Activated CD4-positive, alpha-beta T cell treated with anti-CD3 and anti-CD28 coated beads for 36 hours (primary cell): ENCODE measurements at places on chromosomes 6 and 20. TPM values are rescaled to one million over a fixed set of nuclear protein-coding genes. Genes with fewer than 3 reads are reported as not detected.

Gene CD24
- total RNA-seq = 0.21 TPM

Gene MUC22
- total RNA-seq = not detected

Gene VSX1
- total RNA-seq = not detected

Gene RSPO3
- total RNA-seq = not detected

Gene IL20RA
- not detected for total RNA-seq

Gene PROKR2
- total RNA-seq = not detected

Gene IL17F
- 155 TPM for total RNA-seq

Gene HCK
- total RNA-seq = not detected

Gene SLC22A2
- total RNA-seq = not detected

Gene PRPH2
- not detected for total RNA-seq

Gene CST7
- total RNA-seq = 14.0 TPM

Gene ANKRD66
- total RNA-seq = not detected

Gene WFDC2
- total RNA-seq = 0.66 TPM

Gene ZBTB12
- 1.9 TPM for total RNA-seq

Gene TP53TG5
- 0.80 TPM for total RNA-seq

Gene GSTA3
- total RNA-seq = not detected

Gene BANF2
- not detected for total RNA-seq

Gene ULBP3
- total RNA-seq = 0.77 TPM

Gene HSD17B8
- 33.2 TPM for total RNA-seq

Gene ARHGAP18
- 6.8 TPM for total RNA-seq

Gene AGER
- 24.4 TPM for total RNA-seq

Gene PLTP
- 5.6 TPM for total RNA-seq

Gene WFDC12
- total RNA-seq = not detected

Gene PROCR
- 1.2 TPM for total RNA-seq

Gene KATNA1
- total RNA-seq = 21.6 TPM

Gene C20orf141
- not detected for total RNA-seq

Gene CCN2
- not detected for total RNA-seq

Gene RNF182
- total RNA-seq = not detected

Gene GUCA1A
- total RNA-seq = not detected

Gene EPHA7
- total RNA-seq = not detected

Gene RAET1L
- total RNA-seq = not detected

Gene ENPP1
- 0.42 TPM for total RNA-seq

Gene SERINC1
- total RNA-seq = 35.2 TPM

Gene CALHM5
- not detected for total RNA-seq

Gene GHRH
- total RNA-seq = not detected

Gene HLA-DRB1
- total RNA-seq = 16.6 TPM

Gene PSMA7
- total RNA-seq = 296 TPM

Gene C20orf144
- 0.16 TPM for total RNA-seq

Gene ITPA
- 67.5 TPM for total RNA-seq

Gene DEFB124
- total RNA-seq = not detected

Gene EYA2
- not detected for total RNA-seq

Gene KCNK17
- not detected for total RNA-seq

Gene LAMA4
- total RNA-seq = not detected

Gene ELMO2
- total RNA-seq = 54.6 TPM

Gene BFSP1
- 0.12 TPM for total RNA-seq

Gene TRIM38
- 24.9 TPM for total RNA-seq

Gene ERVFRD-1
- total RNA-seq = not detected

Gene RAB32
- 1.1 TPM for total RNA-seq

Gene CRYBG1
- total RNA-seq = 26.6 TPM

Gene SPEF1
- total RNA-seq = 0.14 TPM

Gene SCGN
- not detected for total RNA-seq

Gene LINC00237
- not detected for total RNA-seq

Gene UQCC2
- total RNA-seq = 141 TPM

Gene HSPA1L
- total RNA-seq = 2.2 TPM

Gene CPNE5
- total RNA-seq = 1.3 TPM

Gene DIDO1
- 49.7 TPM for total RNA-seq

Gene IPCEF1
- 11.6 TPM for total RNA-seq
